MM.1S (cell line): ENCODE measurements at places on chromosomes 3 and 15.

GRCh38 chr3:30604558-30604957, 1.8 kb upstream of the TGFBR2 start:
- DNase-seq, result no peak

DNA sequence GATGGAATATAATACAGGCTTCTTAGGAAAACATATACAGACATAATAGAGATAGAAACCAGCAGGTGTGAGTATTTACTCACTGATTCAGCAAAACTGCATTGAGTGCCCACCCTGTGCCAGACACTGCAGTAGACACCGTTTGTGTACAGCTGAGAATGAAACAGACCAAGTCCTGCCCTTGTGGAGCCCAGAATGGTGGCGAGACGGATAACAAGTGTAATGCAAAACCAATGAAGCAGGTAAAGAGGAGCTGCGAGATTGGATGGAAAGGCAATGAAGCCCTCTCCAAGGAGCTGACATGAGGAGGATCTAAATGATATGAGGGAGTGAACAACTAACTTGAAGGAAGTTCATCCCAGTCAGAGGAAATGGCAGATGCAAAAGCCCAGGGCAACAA, 256.4 kb downstream of the MEX3B start:
- DNase-seq, result peak; percentile 85

GRCh38 chr3:34066328-34066727, 267.9 kb downstream of the PDCD6IP start:
- no peak for DNase-seq

- DNase-seq, result no peak
These were observed 7.8 kb downstream of the LINGO1 start for GRCh38 chr15:77624868-77625267.

DNA sequence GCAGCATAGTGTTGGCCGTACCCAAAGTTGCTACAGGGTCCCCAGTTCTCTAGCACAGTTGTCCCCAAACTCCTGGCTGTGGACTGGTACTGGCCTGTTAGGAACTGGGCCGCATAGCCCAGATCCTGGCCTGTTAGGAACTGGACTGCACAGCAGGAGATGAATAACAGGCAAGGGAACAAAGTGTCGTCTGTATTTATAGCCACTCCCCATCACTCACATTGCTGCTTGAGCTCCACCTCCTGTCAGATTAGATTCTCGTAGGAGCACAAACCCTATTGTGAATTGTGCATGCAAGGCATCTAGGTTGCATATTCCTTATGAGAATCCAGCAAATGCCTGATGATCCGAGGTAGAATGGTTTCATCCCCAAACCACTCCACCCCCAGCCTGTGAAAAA, 604.0 kb upstream of the LMCD1 start:
- DNase-seq, result no peak

DNA sequence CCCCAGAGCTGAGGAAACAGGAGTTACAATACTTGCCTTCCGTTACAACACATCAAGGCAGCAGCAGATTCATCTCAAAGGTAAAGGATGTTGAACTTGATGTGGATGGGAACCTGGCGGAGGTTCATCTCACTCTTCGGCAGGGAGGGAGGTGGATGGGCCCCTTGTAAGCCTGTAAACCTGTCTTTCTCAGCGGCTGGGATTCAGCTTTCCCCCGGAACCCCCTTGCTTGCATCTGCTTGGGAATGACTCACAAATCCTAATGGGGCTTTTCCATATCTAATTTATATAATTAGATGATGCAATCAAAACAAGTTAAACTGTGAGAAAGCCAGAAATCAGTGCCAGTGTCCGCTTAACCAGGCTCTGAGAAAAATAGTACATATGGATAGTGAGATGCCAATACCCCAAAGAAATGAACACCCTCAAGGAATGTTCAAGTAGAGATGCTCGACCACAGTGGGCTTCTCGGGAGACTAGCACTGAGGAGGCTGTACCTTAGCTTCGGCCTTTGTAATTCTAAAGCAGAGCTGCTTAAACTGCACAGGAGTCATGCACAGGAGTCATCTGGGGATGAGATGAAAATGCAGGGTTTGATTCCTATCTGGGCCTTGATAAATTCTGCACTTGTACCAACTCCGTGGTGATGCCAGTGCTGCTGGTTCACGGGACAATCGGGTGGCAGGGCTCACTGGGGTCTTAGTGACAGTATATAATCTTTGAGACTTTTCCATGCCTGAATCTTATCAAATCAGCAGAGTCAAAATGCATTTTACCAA, 2.2 kb upstream of the FAM240A start:
- no peak for DNase-seq

- no peak for DNase-seq
These were observed 19.0 kb downstream of the C2CD4A start for GRCh38 chr15:62085740-62086139.

DNA sequence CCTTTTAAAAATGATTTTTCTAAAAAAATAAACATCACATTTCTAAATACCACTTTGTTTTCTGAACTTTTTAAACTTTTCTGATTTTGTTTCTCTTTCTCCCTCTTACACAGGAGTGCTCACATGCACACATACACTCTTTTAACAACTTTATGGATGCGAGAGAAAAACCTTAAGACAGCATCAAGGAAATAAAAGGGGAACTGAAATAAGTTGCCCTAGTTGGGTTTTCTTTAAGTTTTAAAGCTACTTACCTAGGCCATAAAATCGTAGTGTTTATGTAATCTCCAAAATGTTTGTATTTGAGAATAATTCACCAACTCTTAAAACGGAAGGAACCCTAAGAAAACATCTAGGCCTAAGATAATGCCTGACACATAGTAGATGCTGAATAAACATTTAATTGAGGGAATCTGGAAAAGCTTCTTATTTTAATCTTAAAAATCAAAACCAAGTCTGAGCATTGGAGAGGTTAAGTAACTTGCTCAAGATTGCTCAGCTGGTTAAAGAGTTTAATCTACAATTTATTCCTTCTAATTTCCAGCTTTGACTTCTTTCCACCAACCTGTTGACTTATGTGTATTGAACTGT, 1.2 kb upstream of the BBX start:
- peak; percentile 6 for DNase-seq

DNA sequence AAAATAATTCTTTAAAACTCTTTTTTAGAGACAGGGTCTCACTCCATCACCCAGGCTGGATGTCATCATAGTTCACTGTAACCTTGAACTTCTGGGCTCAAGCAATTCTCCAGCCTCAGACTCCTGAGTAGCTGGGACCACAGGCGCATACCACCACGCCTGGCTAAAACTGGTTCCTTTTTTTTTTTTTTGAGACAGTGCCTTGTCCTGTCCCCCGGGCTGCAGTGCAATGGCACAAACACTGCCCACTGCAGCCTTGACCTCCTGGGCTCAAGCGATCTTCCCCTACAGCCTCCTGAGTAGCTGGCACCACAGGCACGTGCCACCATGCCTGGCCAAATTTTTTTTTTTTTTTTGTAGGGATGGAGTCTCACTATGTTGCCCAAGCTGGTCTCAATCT, 23.7 kb upstream of the FURIN start:
- DNase-seq, result no peak

DNA sequence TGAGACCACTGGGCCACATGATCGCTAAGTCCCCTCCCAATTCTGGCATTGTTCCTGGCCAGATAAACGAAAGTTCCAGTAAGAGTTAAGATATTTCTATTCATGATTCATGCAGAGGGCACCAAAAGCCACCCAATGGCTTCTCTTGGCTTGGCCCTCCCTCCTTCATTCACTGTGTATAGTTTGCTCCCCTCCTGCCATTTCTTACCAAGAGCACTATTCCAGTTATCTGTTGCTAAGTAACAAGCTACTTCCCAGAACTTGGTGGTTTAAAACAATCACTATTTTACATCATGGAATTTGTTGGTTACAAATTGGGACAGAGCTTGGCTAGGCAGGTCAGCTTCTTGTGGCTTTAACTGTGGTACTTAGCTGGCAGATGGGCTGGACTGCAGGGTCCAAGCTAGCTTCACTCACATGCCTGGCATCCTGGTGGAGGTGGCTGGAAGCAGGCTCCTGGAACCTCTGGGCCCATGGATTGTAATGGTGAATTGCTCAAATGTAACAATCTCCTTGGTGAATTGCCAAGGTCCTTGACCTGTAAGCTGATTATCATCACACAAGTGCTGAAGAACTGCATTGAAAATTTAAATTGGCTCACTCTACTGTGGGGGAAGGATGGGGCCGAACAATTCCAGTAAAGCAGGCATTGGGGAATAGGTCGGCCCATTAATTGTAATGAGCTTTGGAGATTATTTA, 16.6 kb downstream of the EAF1 start:
- DNase-seq, result no peak

- DNase-seq, result no peak
These were observed 41.2 kb downstream of the MYO5C start for GRCh38 chr15:52254391-52254790.

DNA sequence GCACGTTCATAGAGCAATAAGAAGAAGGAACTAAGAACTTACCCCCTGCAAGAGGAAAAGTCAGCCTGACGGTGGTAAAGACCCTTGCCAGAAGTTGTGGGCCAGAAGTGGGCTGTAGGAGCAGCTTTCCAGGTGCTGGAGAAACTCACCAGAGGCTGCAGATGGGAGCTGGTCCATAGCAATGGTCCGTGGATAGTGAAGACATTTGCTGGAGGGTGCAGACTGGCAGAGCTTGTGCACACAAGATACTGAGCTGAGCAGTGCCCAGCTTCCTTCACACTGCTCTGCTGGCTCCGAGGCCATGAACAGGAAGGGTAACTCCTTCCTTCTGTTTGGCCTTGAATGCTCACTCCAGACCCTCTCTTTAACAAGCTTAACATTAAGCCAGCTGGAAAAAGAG, 149.8 kb upstream of the BNIP2 start:
- no peak for DNase-seq

DNA sequence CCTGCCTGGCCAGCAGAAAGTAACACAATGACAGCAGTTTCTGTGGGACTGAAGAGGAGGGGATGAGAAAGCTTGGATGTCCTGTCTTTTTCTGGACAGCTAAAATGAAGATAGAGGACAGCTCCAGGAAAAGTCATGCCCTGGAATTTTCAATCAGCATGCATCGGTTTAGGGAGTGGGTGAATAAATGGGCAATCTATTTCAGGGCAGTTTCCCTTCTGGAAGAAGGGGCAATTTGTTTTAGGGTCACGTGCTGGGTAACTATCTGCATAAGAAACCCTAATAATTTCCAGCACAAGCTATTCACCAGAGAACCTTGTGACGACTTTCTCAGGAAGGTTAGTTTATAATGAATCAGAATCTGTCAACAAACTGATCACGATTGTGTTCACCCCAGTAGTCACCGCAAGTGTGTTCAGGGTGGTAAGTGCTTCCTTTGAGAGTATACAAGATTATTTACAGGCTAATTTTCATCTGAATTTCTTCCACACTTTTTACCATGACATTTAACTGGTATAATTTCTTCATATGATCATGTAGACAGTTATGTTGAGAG, 318.0 kb upstream of the GBE1 start:
- DNase-seq, result no peak

DNA sequence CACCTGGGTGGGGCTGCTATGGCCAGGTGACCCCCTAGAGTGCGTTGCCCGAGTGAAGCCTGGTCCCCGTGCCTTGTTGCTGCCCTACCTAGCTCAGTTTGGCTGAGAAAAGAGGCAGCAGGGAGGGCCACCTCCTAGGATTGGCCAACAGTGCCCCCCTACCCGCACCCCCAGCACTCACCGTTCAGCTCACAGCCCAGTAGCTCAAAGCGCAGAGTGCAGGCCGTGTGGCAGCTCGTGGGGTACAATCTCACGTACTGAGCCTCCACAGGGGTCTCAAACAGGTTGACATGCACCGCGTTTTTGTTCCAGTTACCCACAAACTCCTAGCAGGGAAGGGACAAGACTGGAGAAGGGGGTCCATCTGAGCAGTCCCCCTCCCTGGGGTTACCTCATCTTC, 7.6 kb downstream of the MFGE8 start:
- no peak for DNase-seq

- no peak for DNase-seq
These were observed 305.7 kb upstream of the COL8A1 start for GRCh38 chr3:99332718-99333117.

DNA sequence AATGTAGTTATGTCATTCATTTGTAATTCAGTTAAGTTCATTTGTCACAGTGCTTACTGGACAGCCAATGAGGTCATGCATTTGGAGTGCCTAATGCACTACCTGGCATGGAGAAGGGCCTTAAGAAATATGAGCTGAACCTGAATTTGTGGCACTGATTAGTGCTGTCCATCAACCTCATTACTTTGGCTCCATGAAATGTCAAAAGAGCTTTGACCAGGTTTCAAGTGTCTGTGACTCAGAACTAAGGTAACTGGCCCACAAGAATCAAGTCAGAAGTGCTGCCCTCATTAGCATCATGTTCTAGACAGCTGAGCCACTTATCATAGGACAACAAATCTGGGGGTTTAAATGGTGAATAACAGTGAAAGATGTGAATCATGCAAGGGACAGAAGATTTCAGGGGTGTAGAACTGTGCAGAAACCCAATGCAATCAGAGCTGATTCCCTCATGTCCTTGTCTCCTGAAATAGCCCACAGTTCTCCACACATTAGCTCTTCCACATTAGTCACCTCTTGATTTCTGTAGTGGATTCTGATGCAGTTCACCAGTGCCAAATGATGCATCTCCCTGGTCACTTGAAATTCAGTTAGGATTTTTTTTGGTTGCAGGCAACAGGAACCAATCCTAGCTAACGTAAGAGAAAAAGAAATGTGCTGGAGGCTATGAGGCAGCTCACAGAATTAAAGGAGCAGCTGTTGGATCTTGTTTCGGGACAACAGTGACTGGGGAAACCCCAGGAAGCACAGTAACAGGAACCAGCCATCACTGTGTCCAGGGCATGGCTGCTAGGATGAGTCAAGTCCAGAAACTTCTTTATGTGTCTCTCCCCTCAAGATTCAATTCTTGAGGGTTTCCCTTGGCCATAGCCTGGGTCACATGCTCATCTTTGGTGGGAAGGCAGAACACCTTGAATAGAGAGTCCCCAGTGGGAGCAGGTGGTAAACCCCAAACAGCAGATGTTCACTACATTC, 38.7 kb downstream of the CHST2 start:
- DNase-seq, result no peak

DNA sequence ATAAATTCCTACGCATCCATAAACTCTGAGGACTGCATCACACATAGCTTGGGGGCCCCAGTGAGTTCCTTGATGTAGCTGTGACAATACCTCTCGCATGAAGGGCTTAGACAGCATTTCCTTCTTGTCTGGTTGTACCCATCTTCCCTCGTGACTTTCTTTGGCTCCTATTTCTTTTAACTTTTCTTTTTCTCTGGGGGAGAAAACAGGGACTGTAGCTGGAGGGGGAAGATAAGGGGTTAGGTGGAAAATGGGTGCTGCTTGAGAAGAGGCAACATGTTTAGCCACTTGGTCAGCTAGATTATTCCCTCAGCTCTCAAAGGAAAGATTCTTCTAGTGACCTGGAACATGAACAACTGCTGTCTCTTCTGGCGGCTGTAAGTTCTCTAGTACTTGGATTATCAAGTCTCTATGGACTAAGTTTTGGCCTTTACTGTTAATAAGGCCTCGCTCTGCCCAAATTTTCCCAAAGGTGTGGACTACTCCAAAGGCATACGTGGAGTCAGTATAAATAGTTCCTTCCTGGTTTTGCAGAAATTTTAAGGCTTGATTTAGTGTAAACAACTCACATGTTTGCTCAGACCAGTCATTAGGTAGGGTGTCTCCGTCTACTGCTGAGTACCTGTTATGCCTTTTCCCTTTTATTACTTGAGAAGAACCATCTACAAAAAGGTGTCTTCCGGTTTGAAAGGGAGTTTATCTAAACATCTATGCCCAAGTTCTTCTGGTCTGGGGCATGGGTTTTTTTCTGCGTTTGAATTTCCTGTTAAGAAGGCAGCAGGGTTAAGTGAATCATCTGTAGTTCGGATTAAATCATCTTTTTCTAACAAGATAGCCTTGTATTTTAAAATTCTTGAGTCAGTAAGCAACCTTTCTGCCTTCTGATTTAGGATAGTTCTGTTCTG, 21.0 kb upstream of the ATG7 start:
- no peak for DNase-seq
